ENCODE measurements at places on chromosomes 5 and 9.
A peak's percentile ranks its signal among the peaks of the same experiment; 100 is the strongest.

DNA sequence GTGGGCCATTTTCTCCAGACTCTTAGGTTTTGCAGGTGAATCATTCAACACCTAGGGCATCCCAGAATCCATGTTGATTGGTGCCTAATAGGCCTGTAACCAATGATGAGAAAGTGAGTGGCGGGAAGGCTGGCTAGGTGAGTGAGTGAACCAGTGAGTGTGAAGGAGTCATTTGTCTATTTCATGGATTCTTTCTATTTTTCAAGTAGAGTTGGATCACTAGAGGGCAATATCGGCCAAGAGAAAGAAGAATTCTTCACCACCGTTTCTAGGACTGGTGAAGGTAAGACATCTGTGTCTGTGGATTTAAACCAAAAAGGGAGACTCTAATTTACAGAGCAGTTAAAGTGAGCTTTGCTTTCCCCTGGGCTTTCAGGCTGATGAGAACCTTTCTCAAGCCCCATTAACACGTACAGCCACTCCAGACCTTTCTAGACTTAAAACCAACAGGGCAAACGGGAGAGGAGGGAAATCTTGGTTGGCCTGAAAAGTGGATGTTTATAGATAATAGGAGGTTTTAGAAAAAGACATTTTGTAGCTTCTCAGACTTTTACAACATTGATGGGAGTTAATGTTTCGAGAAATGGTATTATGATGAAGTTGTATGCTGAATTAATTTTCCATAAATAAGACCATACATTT lies 114.3 kb upstream of the IL12B start:
- DNase-seq: peak; percentile 57

GRCh38 chr5:27026063-27026462 lies 12.3 kb downstream of the CDH9 start:
- DNase-seq: no peak

- DNase-seq: no peak
Measured at GRCh38 chr5:143717400-143717799, 94.6 kb upstream of the HMHB1 start.

- DNase-seq: no peak
Measured at GRCh38 chr9:1462626-1463308, 412.6 kb downstream of the DMRT2 start.

- DNase-seq: no peak
Measured at GRCh38 chr9:104555521-104555920, 13.4 kb upstream of the OR13C8 start.

DNA sequence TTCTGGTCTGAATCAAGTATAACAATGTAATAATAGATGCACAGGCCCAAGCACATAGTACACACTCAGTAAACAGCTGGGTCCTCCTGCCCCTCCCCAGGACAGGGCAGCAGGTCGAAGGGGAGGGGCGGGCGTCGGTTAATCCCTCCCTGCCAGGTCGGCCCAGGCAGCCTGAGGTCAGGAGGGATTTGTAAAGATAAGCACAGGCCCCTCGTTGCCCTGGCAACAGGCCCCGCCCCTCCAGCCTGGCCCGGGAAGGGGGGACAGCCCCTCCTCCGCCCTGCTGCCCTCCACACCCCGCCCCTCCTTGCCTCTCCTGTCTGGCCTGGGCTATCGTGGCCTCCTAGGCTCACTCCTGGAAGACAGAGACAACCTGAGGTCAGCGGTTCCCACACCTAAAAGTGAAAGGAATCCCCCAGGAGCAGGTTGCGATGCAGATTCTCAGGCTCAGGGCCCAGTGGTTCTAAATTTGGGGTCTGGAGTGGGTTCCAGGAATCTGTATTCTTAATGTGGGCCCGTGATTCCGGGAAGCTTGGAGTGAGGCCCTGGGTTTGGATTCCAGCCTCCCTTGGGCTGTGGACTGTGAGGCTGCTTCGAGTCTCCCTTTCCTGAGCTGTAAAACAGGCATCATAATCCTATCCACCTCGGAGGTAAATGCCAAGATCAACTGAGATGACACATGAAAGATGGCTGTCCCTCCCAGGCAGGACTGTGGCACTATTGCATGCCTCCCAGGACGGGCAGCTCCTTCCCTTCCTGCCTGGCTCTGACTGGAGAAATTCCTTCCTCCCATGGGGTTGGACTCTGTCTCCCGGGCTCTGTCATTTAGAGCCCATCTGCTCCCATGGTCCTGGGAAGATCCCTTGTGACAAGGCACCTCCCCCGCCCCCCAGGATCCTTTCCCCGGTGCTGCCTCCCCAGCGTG lies 4.4 kb downstream of the CRB2 start:
- peak; percentile 98 for DNase-seq

GRCh38 chr5:126658561-126658960 lies 57.8 kb downstream of the PHAX start:
- peak; percentile 58 for DNase-seq

DNA sequence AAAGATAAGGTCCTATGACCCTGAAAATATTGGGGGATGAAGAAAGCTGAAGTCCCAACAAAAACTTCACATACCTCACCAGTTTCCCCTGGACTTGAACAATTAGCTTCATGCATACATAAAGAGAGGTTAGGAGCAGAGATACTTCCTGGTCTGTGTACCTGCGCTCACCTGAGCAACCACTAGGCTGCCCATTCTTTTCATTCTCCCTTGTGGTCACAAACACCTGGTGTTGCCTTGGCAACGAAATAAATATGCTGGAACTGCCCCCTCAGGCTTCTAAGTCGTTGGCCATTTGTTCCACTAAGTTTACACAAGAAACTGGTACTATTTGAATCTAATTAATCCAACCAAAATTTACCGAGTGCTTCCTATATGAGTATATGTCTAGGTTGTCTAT lies 18.1 kb downstream of the OTP start:
- DNase-seq: no peak

DNA sequence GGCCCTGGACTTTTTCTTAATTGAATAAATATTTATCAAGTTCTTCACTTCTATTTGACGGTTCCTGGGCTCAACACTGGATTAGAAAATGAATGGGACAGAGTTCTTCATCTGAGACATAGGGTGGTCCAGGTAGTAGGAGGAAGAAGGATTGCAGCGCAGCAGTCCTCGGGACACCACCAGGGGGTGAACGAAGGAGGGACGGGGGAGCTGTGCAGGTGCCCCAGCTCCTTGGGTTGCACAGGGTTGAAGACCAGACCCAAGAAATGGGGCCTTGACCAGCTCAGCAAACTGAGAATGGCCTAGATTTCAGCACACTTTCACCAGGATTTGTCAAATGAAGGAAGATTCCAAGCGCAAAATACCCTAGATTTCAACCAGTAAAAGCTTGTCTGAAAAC lies 29.5 kb downstream of the ABL1 start:
- DNase-seq: no peak

DNA sequence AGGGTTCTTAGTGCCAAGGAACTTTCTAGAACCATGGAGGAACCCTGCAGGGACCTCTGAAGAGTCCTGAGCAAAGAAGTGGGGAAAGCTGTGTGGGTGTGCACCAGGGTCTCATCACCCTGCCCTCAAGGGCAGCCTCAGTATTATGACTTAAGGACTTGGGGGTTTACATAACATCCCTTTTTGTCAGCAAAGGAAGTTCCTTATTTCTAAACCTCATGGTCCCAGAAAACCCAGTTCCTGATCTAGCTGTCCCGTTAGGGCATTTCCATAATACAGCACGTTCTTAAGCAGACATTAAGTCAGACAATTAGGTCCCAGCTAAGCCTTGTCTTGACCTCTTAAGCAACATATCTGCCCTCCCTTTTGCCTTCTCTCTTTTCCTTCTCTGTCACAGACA lies 57.3 kb downstream of the DAPK1 start:
- no peak for DNase-seq

GRCh38 chr5:56052735-56053134 lies 58.0 kb upstream of the IL6ST start:
- no peak for DNase-seq

GRCh38 chr5:54533541-54534190 lies 16.1 kb downstream of the SNX18 start:
- peak; percentile 65 for DNase-seq

GRCh38 chr5:141420855-141421488 lies at the start of gene PCDHGA11:
Gene PCDHGA11 (plus strand): TSS chr5:141421051. CDS start chr5:141421228, 177 bp downstream.
- DNase-seq: peak; percentile 57

DNA sequence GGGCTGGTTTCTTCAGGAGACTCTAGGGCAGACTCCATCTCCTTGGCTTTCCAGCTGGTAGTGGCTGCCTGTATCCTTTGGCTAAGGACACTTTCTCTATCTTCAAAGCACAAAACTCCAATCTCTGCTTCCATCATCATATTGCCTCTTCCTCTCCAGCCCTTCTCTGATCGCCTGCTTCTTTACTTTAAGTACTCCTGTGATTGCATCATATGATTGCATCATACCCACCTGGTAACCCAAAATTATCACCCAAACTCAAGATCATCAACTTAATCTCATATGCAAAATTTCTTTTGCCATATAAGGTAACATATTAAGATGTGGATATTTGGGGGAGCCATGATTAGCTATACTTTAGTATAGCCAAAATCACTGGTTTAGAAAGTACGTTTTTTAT lies 1092.6 kb upstream of the CDH6 start:
- no peak for DNase-seq

GRCh38 chr5:97425511-97425910 lies 242.5 kb upstream of the RIOK2 start:
- peak; percentile 53 for DNase-seq

GRCh38 chr9:18710065-18710464 lies 236.1 kb downstream of the ADAMTSL1 start:
- no peak for DNase-seq

- DNase-seq: no peak
Measured at GRCh38 chr5:126576974-126577373, 18.0 kb downstream of the ALDH7A1 start.

DNA sequence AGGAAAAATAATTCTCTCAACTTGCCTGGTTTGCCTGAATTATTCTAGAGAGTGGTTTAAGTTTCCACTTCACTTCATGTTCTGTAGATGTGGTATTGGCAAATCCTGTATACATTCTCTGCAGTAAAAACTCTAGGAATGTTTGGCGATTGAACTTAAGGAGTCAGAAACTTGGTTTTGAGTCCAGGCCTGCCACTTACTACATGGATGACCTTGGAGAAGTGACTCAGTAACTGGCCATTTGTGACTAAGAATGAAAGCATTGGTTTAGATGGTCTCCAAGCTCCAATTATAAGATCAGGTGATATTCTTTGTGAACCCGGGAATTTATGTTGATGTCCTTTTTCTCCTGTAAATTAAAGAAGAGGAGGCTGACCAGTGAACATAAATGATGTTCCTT lies 233.8 kb downstream of the GAS1 start:
- DNase-seq: no peak

DNA sequence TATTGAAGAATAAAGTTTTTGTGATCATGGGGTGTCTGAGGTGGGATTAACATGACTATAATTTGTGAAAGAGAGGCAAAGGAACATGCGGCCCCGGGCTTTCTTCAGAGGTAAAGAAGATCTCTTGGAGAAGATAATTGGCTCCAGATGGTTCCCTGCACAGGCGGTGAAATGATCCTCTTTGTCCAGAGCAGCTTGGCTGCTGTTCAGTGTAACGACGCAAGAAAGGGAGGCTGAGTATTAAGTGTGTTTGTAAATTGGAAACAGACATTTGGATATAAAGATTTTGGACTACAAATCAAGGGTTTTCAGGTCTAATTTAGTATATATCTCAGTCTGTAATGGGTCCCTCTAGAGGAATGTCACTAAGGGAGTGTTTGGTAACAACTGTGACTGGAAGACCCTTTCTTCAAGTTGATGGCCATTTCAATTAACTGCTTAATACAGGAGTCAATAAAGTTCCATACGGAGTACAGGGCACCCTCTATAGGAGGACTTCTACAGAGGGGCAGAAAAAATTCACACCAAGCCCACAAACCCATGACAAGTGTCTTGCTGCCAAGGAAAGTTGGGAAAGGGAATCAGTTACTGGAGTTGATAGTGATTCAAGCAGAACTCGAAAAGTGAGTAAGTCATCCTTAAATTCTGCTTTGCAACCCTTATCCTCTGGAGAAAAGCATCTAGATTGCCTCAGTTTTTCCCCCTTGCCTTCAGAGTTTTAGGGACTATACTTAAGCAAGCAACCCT lies 4.1 kb downstream of the EQTN start:
- DNase-seq: peak; percentile 28

DNA sequence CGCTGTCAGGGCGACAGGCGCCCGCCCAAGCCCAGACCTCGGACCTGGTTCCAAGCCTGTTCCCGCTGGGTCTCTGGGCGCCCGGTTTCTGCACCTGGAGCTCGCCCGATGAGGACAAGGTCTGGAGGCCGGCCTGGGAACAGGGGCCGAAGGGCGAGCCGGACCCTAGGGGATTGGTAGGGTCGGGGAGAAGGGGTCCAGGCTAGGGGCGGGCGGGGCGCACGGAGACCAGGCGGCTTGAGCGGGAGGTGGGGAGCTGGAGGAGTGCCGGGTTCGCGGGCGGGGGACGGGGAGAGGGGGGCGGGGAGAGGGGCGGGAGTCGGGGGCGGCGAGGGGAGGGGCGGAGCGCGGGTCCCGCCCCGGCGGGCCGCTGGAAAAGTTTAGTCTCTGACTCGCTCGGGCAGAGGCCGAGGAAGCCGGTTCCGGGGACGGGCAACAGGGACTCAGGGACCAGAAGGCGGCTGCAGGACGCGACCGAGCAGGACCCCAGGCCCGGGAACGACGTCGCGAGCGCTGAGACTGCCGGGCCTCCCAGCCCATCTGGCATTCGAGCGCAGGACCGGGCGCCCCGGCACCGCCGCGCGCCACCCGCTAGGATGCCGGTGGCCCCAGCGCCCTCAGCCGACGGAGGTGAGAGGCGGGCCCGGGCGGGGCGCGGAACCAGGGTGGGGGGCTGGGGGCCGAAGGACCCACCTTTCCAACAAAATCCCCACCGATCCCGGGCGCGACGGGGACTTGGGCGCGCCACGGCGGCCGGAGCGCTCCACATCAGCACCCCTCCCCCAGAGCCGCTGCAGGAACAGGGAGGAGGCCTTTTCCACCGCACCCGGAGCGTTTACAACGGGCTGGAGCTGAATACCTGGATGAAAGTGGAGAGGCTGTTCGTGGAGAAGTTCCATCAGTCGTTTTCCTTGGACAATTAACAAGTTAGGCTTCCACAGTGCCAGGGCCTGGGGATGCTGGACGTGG lies at the start of gene S1PR3:
Gene S1PR3 (plus strand): TSS at position 403 of the 969 bp plus-strand sequence. CDS start 9,733 bp downstream, outside the sequence.
- DNase-seq: peak; percentile 89

All from neural progenitor cell (in vitro differentiated cells).